COLO829 (cell line): ENCODE measurements at places on chromosomes 4 and X.

DNA sequence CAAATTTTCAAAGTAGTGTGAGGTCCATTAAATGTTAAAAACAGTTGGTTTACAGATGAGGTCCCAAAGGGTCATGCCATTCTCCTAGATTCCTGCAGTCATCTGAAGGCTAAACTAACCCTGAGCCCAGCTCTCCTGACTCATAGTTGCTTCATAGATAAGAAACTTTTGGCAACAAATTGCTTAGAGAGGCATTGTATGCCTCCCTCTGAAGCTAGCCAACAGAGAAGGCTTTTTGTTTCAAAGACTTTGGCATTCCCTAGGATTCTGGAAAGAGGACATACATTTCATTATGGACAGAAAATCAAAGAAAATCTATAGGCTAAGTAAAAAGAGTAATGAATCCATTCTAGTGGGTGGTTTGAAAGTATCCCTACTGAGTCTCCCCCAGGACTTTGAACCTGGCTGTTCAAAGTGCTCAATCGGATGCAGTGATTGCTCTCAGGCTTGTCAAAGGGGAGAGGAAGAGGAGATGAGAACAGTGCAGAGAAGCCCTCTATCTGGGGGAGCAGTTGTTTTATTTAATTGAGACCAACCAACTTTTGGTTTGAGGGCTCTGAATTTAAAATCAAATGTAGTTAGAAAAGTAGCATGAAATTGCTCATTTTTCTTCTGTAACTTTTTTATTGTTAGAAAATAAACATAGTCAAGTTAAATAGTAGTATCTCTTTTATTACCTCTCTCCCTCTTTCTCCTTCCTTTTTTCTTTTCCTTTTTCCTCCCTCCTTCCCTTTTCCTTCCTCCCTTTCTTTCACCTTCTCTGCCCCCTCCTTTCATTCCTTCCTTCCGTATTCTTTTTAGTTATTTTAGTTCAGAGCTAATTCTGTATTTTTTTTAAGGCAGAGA lies 72.3 kb upstream of the ZNF518B start:
- DNase-seq, result peak; percentile 50

- no peak for DNase-seq
Measured at GRCh38 chrX:136892412-136892811, 11.9 kb upstream of the RBMX start.

- no peak for DNase-seq
Measured at GRCh38 chr4:47974566-47974965, 41.9 kb downstream of the CNGA1 start.

- DNase-seq, result no peak
Measured at GRCh38 chr4:80240976-80241375, 25.5 kb upstream of the FGF5 start.

DNA sequence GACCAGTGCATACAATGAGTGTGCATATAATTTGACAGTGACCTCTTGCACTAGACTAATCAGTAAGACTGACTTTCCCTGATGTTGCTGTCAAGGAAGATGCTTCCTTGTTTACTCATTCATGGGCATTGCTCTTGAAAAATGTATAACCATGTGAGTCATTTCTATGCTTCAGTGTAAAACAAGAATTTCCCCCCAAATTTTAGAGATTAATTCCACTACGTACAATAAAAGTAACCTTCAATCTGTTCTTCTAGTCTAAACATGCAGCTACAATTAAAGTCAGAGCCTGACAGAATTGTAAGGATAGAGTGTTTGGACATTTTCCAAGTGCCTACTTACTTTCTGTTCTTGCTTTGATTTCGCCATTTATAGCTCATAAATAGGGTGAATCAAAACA lies 935.7 kb downstream of the RAPGEF2 start:
- DNase-seq, result no peak

DNA sequence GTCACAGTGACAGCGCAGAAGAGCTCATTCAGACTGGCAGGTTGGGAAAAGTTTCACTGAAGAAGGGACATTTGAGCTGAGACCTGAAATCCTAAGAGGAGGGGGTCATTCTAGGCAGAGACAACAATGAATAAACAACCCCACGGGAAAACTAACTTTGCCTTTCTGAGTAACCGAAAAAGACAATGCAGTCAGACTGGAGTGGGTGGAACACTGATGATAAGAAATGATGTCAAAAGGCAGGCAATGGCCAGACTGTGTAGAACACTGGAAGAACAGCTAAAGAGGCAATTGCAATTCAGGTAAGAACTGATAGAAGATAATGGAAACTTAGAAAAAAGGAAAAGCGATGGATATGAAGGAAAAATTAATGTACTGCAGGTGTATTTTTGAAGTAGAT lies 73.8 kb downstream of the CHIC2 start:
- no peak for DNase-seq

DNA sequence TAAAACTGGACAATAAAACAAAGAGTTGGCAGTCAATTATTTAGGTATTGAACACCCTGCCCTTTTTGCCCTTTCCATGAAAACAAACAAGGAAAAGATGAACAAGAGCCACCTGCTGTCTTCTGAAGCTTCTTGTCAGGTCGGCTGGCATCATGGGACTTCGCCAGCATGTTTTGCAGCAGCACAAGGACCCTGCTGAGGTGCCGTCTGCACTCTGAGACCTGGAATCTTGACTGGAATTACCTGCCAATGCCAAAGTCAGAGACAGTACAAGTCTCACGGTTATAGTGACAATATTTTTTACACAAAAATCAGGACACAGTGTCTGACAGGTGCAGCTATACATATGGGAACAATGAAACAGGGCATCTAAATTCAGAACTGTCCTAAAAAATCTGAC lies 284.5 kb downstream of the GASK1B start:
- DNase-seq, result no peak

DNA sequence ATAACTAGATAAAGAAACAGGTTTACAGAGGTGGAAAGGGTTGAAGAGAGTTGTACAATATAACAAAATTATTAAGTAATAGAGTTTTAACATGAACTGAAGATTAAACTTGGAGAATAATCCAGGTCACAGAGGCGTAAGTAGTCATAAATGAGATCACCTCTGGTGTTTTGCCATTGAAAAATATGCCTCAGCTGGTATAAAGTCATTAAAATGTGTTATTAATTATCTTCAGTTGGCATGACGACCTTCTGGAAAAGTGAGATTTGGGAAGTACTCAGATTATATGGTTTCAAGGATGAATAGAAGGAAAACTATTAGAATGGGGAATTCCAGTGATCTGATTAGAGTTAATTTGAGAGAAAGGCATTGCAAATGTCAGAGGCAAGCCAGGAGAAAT lies 237.5 kb upstream of the ANXA10 start:
- no peak for DNase-seq

- DNase-seq, result no peak
Measured at GRCh38 chr4:94463771-94464170, 12.0 kb downstream of the PDLIM5 start.

DNA sequence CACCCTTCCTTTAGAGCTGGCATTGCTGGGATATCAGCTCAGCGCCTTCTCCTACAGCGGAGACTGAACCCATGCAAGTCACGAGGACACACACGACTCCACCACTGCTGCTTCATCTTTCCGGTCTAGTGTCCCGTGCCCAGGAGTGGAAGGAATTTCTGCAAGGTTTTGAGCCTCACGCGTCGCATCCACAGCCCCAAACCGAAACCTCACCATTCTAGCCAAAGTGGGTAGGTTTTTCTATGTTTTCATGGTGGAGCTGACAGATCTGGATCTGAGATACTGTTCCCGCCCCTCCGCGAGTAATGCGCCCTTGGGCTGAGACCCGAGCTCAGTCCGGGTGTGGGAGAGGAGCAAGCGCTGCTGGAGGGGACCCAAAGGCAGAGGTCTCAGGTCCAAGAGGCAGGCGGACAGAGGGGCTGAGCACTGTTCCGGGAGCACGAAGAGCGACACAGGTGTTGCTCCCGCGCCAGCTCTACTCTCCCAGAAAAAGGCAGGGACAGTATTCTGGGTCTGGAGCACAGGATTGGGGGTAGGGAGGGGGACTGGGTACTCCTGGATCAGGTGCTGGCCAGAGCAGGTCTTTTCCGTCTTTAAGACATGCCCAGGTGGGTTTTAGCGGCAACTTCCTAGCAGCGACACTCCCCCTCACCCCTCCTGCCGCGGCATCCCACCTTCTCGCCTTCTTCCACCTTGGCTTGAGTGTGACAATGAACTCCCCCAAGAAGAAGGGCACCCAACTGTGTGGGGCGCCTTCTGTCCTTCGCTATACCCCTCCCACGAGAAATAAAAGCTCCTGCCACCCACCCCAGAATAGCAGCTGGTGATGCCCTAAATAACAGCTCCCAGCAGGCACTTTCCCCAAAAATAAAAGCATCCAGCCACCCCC lies 1.8 kb downstream of the EPHA5 start:
- peak; percentile 55 for DNase-seq

GRCh38 chrX:129980540-129981199 lies 1.8 kb upstream of the BCORL1 start:
- DNase-seq, result no peak

DNA sequence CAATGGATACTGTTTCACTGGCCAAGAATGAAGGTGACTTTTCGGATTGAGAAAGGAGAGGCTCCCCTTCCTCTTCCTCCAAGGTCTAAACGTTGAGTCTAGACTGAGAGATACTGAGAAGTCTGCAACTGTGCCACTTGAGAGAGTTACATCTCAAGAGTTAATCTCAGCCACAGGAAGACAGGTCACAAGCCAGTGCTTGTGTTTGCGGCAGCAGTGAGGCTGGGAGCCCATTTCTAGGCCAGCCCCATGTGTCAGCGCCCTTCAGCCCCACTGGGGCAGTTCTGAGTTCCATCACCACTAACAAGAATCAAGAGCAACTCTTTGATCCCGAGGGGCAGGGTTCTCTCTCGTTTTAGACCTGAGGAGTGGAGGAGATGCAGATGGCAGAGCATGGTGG lies 7.3 kb upstream of the SEC24D start:
- DNase-seq, result no peak

GRCh38 chrX:152897222-152898131 lies at the start of gene ZNF185:
ZNF185 (plus strand) TSS chrX:152898067; CDS start chrX:152914490, 16,423 bp downstream.
- no peak for DNase-seq

DNA sequence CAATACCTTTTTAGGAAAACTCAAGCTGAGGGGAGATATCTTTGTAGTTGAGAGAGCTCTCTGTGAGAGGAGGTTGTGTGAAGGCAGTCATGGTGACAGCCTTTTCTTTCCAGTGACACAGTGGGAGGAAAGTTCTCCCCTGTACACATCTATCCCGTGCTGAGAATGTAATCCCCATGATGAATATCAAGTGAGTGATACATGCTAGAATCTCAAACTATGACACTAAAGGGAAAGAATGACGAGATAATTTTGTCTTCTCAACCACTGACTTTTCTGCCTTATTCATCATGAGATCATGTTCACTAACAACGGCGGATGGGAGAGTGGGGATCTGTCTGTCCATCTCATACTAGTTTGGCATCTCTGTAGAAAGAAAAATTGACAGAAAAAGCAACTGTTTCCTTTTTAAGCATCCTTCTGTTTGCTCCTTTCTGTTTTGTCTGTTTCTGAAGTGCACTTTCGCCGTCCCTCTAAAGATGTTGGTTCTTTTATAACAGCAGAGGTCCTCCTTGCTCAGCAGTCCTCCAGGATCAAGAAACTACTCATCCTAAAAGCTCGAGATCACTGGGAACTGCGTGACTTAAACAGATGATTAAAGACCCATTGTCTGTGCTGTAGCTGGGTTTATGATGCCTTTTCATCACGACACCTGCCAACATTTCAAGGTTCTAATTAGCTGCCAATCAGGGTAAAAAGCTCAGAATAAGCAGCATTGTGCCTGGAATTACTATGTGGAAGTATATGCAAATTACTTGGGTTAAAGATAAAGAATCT lies 137.6 kb downstream of the DCK start:
- DNase-seq, result no peak

GRCh38 chrX:69504626-69505612 lies 793 bp downstream of the NALF2 start:
- no peak for DNase-seq

- DNase-seq, result no peak
Measured at GRCh38 chrX:12349201-12349600, 210.9 kb downstream of the FRMPD4 start.

GRCh38 chr4:186471441-186471840 lies 83.9 kb downstream of the MTNR1A start:
- DNase-seq, result no peak

DNA sequence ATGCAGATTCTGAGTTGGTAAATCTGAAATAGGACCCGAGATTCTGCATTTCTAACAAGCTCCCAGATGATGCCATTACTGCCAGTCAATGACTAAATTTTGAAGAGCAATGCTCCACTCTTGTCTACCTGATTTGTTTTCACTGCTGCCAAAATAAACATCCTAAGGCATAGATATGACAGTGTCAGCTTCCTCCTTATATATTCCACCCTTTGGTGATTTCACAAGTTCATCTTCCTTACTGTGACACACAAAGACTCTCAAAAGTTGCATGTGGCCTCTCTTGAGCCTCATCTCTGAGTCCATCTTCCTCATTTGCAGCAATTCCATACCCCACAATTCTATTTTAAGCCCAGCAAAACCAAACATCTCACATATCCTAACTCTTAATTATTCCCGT lies 110.9 kb downstream of the FBXW7 start:
- no peak for DNase-seq

DNA sequence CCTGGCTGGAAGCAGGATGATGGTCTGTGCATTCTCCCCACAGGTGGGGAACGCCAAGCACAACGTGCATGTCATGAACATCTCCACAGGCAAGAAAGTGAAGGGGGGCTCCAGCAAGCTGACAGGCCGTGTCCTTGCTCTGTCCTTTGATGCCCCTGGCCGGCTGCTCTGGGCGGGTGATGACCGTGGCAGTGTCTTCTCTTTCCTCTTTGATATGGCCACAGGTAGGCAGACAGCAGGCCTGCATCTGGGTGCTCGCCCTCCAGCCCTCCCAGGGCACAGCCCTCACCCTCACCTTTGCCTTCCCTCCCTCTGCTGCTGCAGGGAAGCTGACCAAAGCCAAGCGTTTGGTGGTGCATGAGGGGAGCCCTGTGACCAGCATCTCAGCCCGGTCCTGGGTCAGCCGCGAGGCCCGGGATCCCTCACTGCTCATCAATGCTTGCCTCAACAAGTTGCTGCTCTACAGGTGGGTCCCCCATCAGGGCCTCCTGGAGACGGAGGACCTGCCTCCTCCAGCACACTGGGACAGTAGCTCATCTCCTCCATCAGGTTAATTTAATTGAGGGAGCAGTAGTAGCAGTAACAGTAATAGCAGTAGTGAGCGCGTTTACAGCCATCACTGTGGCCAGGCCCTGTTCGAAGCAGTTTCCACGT lies 4.6 kb downstream of the WDR13 start:
- DNase-seq, result no peak

DNA sequence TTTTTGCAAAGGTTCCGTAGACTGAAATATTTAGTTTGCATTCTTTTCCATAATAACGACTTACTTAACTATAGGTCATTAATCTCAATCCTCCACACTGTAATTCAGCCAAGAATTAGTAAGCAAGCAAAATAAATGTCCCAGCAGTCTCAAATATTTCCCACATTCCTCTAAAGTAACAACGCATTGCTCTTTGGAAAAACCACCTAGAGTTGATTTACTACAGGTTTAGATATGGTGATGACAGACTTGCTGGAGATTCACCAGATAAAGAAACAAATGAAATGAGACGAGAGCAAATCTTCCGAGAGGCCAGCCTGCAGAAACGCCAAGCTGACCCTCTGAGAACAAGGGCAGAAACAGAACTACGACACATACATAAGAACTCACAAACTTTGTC lies 28.9 kb downstream of the TENM3 start:
- DNase-seq, result no peak
